Thoracic aorta (tissue), 2 donors: ENCODE measurements at places on chromosomes 6 and 20. TPM values are rescaled to one million over a fixed set of nuclear protein-coding genes. Genes with fewer than 3 reads are reported as not detected.
A peak's percentile ranks its signal among the peaks of the same experiment; 100 is the strongest.

The SRMS gene
- not detected for total RNA-seq

The FAM83D gene
- total RNA-seq = 6.6 TPM

The APOM gene
- 2.2 TPM for total RNA-seq

The GSTA2 gene
- total RNA-seq = not detected

DNA sequence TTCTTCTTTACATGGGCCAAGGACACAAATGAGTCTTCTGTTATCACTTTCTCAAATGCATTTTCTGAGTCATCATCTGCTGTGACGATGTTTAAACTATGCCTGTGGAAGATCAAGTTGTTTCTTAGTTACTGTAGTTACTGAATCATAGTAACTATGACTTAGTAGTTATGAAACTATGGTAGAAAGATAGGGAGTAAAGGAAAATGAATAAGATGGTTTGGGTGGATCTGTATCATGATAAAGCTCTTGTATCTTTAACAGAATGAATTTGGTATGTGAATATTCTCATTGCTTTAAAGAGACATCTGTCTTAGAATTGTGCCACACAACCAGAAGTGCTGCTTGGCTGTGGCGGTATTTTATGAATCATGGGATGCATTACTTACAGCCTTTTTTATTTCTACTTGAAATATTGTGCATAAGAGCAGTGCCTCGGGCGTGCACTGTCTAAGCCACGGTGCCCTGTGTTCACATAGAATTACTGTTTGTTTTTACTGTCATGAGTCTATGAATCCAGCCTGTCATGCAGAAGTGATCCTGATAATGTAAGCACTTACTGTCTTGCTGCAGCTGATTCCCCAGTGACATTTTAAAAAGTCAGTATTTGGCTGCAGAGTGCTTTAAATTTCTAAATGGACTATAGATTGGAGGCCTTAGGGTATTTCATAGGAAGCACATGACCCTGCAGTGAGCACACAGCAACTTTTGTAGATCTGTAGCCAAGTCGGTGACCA lies 215.2 kb downstream of the TMEM242 start:
- no peak for DNase-seq

DNA sequence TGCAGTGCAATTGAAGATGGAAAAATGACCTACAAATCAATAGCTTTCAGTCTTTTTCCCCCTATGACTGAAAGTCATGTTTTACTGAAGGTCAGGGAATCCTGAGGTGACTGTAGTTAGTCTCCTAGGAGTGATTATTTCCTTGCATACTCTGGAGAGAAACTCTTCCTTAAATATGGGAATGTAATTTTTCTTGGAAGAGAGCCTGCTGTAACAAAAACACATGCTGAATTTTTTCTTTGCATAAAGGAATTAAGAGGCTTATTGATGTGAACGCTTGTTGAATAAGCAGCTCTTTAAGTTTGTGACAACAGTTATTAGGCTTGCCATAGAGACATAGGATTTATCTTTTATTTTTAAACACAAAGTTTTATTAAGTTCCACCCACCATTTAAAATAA lies 64.5 kb downstream of the ELOVL2 start:
- DNase-seq = no peak

DNA sequence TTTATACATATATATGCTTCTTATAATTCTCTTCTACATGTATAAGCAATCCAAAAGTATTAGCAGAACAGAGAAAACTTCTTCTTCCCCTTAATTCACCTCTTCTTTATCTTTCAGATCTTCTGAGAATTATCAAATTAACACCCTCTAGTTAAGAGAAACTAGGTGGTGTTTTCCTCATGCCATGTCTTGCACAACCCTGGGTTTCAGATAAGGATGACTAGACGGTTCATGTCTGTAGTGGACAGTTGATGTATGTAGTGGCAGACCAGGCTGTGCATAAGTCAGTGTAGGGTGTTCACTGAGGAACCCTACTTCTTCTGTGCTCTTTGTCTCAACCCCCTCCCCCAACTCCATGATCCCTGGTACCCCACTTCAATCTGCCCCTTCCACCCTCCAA lies 187.3 kb downstream of the SAMD5 start:
- DNase-seq = no peak

DNA sequence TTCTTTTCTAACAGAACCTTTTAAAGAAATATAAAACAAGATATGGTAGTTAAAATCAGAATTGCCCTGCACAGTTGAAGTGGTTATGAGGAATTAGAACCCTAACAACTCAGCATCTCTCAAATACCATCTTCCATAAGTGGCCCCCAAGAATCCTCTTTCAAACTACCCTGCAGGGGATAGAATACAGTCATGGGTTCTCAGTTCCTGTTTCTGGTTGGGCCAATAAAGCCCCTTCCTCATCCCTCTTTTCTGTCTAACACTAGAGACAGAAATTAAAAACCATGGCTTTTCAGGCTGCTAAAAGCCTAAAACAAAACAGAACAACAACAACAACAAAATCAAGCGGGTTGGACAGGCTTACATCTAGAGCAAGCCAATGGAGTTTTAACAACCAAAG lies 6.7 kb upstream of the LCA5 start:
- no peak for DNase-seq

DNA sequence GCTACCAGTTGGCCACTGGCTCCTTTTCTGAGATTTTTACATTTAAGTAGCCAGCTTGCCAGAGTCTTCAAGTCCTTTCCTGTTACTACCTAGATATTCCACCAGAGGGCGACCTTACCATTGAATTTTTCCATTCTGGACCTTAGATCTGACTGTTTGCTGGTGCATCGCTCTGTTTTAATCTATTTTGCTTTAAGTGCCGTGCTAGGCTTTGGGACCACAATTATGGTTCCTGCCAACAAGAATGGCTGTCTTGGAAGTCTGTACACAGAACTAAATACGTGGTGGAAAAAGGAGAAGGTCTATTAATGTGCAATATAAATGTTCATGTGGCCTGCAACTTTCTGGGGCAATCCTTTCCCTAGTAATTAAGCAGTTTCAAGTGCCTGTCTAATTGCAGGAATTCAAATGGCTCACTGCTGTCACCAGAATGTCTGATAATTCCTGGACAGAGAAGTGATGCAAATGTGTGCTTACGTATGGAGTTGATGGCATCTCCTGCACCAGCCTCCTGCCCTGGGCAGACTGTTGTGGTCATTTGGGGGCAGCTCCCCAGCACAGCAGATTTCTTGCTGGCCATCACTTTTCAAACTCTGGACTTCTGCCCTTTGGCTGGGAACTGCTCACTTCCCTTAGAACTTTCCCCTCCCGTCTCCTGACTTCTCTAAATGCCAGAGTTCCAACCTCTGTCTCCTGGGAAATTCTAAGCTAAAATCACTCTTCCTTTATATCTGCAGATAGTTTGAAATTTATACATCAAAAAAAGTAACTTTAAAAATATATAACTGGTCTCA lies 5.6 kb upstream of the HLA-DOA start:
- DNase-seq = no peak

DNA sequence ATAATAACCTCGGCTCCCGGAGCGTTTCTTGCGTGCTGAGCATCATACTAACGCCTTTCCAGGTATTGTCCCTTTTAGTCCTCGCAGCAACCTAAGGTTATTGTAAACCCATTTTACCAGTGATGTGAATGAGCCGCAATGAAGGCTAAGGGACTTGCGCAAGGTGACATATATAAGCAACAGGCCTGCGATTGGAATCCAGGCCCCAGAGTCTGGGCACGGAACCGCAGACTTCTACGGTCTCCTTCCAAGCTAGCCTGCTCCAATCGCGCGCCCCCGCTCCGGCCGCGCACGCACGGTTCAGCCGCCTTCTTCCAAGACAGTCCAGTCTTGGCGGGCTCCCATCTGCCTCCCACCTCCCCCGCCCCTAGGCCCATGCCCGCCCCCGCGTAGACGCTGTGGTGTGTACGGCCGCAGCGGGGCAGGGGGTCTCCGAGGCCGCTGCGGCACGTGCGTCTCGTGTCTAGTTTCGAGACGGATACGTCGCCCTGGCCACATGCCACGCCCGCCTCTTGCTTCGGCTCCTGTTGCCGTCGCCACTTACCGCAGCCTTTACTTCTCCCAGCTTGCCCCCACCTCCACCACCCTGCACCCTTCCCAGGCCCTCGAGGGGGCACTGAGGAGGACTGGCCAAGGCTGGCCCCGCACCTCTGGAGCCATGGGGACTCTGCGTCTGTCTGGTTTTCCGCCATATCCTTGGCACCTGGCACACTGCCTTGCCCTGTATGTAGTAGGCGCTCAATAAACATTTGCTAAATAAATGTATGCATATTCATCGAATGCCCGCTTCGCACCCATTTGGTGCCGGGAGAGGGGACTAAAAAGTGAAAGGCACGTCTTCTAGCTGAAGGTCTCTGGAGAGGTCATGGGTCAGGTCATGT lies 855 bp upstream of the GFOD1 start:
- no peak for DNase-seq

DNA sequence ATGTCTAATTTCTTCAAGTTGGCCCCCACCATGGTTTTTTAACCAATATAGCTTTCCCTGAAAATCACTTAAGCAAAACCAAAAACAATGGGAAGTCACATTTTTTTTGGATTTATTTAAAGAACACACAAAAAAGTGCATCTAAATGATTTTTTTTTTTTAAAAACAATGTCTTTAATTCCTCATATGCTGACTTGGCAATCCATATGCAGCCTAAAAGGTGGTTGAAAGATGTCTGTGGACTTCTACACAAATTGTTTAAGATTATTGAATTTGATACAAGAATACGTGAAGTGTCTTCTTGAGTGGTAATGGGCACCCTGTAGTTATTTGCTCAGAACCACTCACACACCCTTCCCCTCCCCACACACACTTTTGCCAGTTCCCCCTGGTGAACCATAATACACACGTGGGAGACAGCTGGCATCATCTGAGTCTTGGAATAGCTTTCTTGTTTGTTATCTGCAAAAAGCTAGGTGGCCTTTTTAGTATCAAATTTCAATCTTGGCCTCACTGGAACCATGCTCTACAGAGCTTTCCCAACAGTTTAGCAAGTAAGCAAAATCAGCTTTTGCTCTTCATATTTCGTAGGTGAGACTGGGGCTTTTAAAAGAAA lies 60.9 kb upstream of the TULP1 start:
- no peak for DNase-seq

DNA sequence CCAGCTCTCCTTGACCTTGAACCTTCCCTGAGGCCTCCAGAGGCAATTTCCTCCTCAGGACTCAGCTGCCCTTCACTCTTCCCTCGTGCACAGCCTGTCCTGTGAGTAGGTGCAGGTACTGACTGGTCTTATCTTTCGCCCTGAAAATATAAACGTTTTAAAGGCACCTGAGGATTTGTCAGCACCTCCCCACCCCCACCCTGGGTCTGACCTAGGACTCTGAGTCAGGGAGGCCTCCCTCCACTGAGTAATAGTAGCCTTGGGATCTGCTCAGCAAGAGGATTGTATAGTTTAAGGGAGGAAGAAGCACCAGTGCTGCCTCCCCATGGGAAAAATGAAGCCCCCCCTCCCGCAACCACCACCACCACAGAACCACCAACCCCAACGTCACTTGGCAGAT lies 54.6 kb downstream of the PPARD start:
- no peak for DNase-seq

GRCh38 chr6:39688494-39688893 lies 36.7 kb downstream of the KIF6 start:
- DNase-seq = no peak

GRCh38 chr6:71262914-71263313 lies 25.7 kb upstream of the OGFRL1 start:
- DNase-seq = no peak

DNA sequence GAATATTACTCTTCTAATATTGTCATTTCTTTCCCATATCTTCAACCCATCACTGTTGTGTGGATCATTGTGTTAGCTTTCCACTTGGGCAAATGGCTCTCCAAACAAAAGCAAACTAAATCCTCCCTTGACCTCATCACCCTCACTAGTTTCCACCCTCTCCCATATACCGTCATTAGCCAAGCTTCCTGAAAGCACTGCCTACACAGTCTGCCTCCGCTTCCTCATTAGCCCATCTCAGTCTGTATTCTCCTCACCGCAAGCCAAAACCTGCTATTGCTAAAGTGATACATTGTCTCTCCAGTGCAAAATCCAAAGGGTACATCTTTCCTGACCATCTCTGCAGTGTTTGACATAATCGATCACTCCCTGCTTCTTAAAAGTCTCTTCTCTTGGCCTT lies 212.6 kb downstream of the CLIC5 start:
- no peak for DNase-seq

DNA sequence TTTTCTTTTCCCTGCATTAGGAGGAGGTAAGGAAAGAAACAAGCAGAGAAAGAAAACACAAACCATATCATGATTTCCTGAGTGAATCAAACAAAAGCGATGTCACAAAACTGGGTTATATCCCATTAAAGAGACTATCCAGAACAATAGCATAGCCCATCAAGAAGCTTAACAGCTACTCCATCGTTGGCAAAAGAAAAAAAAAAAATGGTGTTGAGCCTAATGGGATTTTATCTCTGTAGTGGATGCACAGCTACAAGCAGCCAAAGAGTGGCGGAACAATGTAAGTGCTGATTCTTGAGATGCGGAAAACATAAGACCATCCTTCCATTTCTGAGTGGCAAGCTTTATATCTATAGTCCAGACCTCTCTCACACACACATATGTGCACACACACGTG lies 106.2 kb upstream of the NRSN1 start:
- no peak for DNase-seq

- DNase-seq = no peak
Observed at GRCh38 chr6:100057941-100058340, 63.9 kb upstream of the MCHR2 start.

- no peak for DNase-seq
Observed at GRCh38 chr6:29527126-29527525, 32.4 kb downstream of the UBD start.

DNA sequence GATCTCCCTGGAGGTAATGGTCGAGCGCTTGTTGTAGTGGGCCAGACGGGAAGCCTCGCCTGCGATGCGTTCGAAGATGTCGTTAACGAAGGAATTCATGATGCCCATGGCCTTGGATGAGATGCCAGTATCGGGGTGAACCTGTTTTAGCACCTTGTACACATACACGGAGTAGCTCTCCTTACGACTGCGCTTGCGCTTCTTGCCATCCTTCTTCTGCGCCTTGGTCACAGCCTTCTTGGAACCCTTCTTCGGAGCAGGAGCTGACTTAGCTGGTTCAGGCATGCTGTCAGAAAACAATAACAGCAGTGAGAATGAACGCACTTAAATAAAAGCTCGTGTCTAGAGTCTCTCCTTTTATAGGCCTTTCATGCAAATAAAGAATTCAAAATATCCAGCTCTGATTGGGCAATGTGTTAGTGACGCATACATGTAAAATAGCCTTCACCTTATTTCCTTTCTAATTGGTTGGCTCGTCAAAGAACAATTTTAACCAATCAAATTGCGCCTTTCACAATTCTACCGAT lies 129.2 kb downstream of the HFE start:
- DNase-seq = peak; percentile 28

GRCh38 chr6:44067173-44068139 lies 59.8 kb downstream of the MRPL14 start:
- DNase-seq = no peak

DNA sequence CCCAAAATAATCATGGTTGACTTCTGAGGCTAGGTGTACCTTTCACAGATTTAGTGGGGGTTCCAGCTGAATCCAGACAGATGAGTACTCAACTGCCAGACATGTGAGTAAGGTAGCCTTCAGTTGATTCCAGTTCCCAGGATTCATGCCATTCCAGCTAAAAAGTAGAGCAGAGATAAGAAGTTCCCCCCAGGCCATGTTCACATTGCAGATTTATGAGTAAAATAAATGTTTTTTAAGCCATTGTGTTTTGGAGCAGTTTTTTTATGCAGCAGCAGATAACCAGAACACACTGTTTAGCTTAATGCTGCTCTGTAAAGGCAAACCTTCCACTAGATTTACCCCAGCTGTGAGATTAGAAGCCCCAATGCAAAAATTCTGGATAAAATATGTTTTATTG lies 245.0 kb downstream of the RFPL4B start:
- DNase-seq = no peak

GRCh38 chr20:62642051-62642665 lies at the start of gene SLCO4A1:
TSS of gene SLCO4A1 (plus strand) at chr20:62642503. CDS start at chr20:62656455, 13,952 bp downstream.
- no peak for DNase-seq

- DNase-seq = no peak
Observed at GRCh38 chr20:41776421-41776820, 158.2 kb upstream of the CHD6 start.
